ENCODE measurements at places on chromosomes 16 and 17. TPM values are rescaled to one million over a fixed set of nuclear protein-coding genes. Genes with fewer than 3 reads are reported as not detected.

Gene CCDC154
- 0.11 TPM for total RNA-seq

Gene KLHL10
- 0.07 TPM for total RNA-seq

Gene SNAI3
- total RNA-seq = 0.19 TPM

Gene NHLRC4
- total RNA-seq = 0.23 TPM

Gene HS3ST3B1
- 0.42 TPM for total RNA-seq

Gene MFSD6L
- not detected for total RNA-seq

Gene GUCY2D
- not detected for total RNA-seq

Gene AANAT
- 0.27 TPM for total RNA-seq

Gene KRTAP2-3
- not detected for total RNA-seq

Gene SPATA32
- total RNA-seq = 0.22 TPM

Gene TNFRSF13B
- not detected for total RNA-seq

Gene CCL4L2
- total RNA-seq = not detected

Gene PDIA2
- 0.48 TPM for total RNA-seq

Gene ADGRG3
- 0.36 TPM for total RNA-seq

Gene ST6GALNAC1
- 0.14 TPM for total RNA-seq

Gene RAD51C
- total RNA-seq = 54.5 TPM

Gene TMEM235
- total RNA-seq = not detected

Gene CHD9NB
- 1.4 TPM for total RNA-seq

Gene ALDH3A2
- 165 TPM for total RNA-seq

Gene SLFN14
- not detected for total RNA-seq

Gene CLEC19A
- 0.18 TPM for total RNA-seq

Gene PDE6G
- total RNA-seq = 1.5 TPM

Gene VAT1L
- total RNA-seq = not detected

Gene NEUROD2
- total RNA-seq = not detected

Gene EPX
- not detected for total RNA-seq

Gene KRT16
- total RNA-seq = 0.40 TPM

Gene TBC1D28
- not detected for total RNA-seq

Gene ARL5C
- not detected for total RNA-seq

Gene KRTAP9-4
- total RNA-seq = not detected

Gene ARHGDIG
- total RNA-seq = 3.4 TPM

Gene TMC7
- 7.2 TPM for total RNA-seq

Gene SDR42E1
- total RNA-seq = 1.4 TPM

Gene TLCD3B
- 0.33 TPM for total RNA-seq
